Cardiac muscle cell (in vitro differentiated cells and primary cell): ENCODE measurements at places on chromosomes 12 and 14.

- DNase-seq = no peak
Measured at GRCh38 chr14:49549881-49550280, 36.3 kb downstream of the RPS29 start.

- DNase-seq = no peak
Measured at GRCh38 chr14:21017528-21018245, 7.2 kb downstream of the NDRG2 start.

DNA sequence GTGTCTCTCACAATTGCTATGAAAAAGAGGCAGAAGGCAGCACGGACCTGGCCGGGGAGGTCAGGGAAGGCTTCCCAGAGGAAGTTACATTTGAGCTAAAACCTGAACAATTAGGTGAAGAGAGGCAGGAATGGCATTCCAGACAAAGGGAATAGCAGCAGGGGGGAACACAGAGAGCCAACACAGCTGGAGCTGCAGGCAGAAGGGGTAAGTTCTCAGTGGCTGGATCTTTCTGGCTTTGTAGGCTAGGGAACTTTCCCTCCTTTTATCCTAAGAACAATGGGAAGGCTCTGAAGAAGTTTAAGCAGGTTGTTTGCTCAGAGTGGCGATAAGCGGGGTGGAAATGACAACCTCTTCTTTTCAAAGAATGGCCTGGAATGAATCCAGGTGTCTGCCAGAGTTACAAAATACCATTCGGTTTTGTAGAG, 100.0 kb downstream of the PRIMA1 start:
- DNase-seq = no peak

GRCh38 chr14:99928963-99929362, 135.8 kb downstream of the EML1 start:
- DNase-seq = peak; percentile 39

DNA sequence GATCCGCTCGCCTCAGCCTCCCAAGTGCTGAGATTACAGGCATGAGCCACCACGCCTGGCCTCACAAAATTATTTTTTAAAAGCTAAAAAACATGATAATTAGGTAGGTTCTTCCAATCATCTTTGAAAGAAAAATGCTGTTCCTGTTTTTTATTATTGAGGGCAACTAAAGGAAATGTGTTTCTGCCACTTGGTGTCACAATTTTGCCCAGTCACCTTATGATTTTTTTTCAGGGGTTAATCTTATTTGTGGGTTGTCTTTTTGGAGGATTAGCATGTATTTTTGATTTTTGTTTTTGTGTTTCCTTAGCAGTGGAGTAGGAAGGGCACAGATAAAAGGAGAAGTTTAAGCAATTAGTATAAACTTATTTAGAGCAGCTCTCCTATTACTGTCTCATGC, 79.8 kb downstream of the PRORP start:
- DNase-seq = no peak

- no peak for DNase-seq
Measured at GRCh38 chr14:92493024-92493423, 20.6 kb upstream of the RIN3 start.

DNA sequence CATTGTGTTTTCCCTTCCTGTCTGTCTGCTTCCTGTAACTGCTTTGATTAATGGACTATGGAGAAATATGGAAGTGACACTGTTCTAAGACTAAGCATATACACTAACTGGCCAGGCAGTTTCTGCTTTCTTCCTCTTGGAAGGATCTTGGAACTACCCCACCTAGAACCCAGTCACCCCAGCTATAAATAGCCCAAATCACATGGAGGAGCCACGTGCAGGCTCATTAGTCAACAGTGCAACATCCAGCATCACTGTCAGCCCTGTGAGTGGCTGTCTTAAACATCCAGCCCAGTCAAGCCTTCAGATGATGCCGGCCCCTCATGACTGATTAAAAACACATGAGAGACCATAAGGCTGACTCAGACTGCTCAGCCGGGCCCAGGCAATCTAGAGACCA, 39.2 kb downstream of the BCAT1 start:
- DNase-seq = peak; percentile 75

GRCh38 chr12:55726971-55727370, 1.8 kb downstream of the CD63 start:
- DNase-seq = no peak

GRCh38 chr14:22184830-22185168, 404.2 kb downstream of the DAD1 start:
- no peak for DNase-seq

GRCh38 chr14:95696741-95697140, 10.5 kb downstream of the TCL1B start:
- DNase-seq = no peak

DNA sequence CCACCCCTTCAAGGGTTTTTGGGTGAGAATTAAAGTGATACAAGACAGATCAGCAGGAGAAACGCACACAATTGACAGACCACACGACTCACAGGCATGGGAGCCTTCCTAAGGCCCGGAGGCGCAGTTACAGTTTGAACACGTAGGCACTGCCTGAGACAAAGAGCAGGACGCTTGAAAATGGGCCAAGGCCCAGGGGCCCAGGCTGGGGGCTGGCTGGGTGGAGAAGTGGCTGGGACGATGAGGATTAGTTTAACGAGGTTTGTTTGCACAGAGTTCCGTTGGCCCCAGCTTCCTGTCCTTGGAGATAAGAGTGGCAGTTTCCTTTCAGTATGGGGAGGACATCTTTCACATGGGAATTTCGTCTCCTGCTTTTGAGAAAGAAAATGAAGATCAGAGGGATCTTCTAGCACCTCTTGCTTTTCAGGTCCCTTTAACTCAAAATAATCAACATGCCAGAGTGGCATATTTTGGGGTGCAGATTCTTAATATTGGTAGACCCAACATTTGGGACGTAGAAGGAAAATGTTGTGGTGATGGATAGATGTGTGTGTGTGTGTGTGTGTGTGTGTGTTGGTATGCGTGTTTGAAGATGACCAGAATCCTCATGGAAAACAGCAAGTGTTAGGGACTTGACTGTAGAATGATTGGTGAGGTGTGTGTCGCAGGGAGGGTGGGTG, 44.6 kb downstream of the DLK1 start:
- no peak for DNase-seq

DNA sequence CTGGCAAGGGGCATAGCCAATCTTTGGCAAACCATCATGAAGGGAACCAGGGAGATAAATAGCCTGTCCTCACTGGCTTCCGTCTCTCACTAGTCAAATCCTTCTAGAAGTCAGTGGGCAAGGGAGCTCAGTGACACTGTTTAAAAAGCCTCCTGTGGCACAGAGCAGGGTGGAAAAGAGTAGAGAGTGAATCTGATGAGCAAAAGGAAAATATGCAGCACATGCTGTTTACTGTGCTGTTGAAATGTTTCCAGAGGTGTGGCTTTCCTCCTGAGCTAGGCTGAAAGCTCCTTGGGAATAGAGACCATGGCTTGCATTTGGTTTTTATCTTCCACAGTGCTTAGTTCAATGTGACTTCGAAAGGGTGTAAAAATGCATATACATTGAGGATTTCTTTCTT, 7.7 kb upstream of the DYRK2 start:
- no peak for DNase-seq

DNA sequence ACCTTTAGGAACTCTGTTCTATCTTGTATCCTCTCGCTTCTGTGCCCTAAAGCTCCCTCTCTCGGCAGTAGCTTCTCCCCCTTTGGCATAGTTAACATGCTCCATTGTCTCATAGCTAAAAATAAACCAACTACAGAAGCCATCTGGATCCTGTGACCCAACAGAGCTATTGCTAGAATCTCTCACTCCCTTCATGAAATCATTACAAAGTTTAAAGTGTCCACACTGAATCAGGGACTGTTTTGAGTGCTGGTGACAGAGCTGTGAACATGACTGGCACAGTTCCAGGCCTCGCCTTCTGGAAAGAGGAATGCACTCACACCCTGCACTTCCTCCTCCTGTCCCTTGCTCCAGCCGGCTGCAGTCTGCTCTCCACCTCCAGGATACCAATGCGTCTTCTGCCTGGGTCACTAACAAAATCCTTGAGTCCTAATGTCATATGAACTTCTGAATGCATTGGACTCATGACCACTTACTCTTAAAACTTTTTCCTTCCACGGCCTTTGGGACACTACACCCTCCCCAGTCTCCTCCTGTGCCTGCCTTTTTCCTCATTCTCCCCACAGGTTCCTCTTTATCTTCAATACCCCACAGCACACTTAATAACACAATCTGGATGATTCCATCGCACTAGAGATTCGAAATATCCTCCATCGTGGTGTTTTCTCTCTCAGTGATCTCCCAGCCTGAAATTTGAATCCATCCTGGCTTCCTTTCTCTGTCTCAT, 13.2 kb downstream of the PLBD1 start:
- peak; percentile 45 for DNase-seq

DNA sequence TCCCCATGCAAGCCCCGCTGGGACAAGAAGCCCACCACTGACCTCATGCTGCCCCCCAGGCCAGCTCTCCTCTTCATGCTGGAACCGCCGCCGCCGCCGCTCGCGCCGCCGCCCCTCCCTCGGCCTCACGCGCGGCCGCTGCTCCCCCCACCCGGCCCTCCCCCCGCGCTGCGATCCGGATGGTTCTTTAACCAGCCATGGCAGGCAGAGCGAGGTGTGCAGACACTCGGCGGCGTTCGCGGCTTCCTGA, at the start of gene DCAF5:
Gene DCAF5, minus strand, starts transcription at position 218 of the 250 bp plus-strand sequence. Its CDS starts 141 bp downstream, at position 77.
- peak; percentile 96 for DNase-seq

DNA sequence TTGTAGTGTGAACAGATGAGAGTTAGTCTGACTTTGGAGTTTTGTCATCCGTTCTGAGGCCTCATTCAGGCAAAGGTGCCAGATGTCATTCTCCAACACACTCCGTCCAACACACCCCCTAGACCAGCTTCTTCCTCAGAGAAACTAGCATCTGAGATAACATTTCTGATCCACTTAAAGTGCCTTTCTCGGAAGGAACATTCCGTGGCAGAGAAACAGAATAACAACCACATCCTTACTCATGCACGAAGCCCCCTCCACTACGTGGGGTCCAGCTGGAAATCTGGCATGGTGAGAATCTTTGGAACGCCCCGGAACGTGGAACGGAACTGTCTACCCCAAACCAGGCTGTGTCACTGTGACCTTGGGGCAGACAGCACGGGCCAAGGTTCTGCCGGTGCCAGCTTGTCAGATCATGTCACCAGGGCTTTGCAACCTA, 17.0 kb upstream of the BCL7A start:
- DNase-seq = peak; percentile 13

- no peak for DNase-seq
Measured at GRCh38 chr12:131030472-131031328, 77.0 kb downstream of the ADGRD1 start.

DNA sequence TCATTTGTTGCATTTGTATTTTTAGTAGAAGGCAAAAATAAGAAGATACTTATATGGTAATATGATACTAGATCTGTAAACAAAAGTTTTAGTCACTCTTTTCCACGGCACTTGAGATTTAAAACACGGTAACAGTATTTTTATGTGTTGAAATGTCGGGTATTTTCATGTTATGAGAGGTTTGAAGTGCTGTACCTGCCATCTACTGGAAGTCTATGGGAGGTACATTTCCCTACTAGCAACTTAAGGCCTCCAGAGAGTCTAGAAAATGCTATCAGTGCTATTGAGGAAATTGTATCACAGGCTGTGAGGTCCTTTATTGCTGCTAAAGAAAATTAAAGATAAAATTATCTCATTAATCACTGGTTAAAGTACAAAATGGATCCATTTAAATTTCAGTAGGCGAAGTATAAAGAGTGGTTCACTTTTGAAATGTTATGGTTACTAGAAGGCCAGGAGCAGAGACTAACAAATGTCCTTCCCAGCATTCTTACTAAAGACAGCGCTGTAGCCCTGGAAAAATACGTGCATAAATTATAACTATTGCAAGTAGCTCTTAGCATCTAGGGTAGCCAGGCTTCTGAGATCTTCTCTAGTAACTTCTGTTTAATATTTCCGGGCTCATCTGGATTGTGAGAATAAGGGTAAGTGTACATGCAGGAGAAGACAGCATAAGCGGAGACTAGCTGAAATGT, 77.6 kb upstream of the PRKD1 start:
- DNase-seq = peak; percentile 86

DNA sequence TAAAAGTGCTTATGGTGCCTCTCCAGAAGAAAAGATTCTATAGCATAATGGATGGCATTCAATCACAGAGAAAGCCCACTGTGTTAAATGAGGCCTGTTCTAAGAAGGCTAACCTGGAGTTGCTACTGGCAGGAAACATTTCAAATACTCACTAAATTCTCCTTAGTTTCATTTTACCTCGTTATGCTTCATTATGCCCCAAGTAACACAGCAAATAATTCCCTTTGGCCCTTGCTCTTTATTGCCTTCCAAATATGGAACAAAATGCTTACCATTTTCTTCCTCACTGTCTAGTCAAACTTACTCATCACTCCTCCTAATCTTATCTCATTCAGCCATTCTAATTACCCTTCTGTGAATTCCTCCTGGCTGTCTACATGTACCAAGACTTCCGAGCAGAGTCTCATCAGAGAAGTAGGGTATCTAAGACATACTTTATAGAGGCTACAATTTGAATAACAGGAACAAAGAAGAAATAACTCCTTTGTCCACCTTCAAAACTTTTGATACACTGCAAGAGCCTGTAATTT, 292.1 kb upstream of the CLEC14A start:
- no peak for DNase-seq

GRCh38 chr14:51575349-51576116, 76.2 kb upstream of the FRMD6 start:
- DNase-seq = no peak

DNA sequence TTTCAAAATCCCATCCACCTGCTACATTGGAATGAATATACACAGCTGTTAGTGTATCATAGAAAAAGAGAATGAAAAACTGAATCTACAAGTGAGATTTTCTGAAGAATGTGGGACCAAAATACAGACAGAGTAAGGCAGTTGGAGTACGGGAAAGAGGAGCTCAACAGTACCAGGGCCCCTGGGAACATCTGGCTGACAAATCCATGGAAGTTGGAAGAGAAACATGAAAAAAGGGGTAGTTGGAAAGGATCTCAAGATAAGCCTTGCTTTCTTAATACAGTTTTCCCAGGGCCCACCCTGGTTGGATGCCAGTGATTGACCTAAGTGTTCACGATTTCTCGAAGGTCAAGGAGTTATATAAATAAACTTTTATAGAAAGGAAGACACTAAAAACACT, 54.0 kb upstream of the SLCO1C1 start:
- DNase-seq = no peak

DNA sequence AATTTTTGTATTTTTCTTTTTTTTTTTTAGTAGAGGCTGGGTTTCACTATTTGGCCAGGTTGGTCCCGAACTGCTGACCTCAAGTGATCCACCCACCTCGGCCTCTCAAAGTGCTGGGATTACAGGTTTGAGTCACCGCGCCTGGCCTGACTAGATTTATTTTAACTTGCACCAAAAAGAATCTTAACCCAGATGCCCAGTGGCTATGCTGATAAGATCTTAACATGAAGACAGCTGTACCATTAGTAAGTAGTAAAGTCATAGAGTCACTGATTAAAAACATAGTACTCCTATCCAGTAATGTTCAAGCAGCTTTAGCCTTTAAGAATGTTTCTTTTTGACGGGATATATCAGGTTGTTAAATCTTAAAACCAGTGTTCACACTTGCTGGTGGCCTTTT, 1061.8 kb upstream of the FLRT2 start:
- no peak for DNase-seq

- no peak for DNase-seq
Measured at GRCh38 chr14:96060186-96060933, 21.2 kb downstream of the C14orf132 start.

- DNase-seq = no peak
Measured at GRCh38 chr14:36130186-36130585, 46.3 kb downstream of the PTCSC3 start.

GRCh38 chr12:68245180-68246021, 8.0 kb downstream of the IL22 start:
- DNase-seq = peak; percentile 77
